Astrocyte of the hippocampus (primary cell): ENCODE measurements at places on chromosomes 6 and 20.

DNA sequence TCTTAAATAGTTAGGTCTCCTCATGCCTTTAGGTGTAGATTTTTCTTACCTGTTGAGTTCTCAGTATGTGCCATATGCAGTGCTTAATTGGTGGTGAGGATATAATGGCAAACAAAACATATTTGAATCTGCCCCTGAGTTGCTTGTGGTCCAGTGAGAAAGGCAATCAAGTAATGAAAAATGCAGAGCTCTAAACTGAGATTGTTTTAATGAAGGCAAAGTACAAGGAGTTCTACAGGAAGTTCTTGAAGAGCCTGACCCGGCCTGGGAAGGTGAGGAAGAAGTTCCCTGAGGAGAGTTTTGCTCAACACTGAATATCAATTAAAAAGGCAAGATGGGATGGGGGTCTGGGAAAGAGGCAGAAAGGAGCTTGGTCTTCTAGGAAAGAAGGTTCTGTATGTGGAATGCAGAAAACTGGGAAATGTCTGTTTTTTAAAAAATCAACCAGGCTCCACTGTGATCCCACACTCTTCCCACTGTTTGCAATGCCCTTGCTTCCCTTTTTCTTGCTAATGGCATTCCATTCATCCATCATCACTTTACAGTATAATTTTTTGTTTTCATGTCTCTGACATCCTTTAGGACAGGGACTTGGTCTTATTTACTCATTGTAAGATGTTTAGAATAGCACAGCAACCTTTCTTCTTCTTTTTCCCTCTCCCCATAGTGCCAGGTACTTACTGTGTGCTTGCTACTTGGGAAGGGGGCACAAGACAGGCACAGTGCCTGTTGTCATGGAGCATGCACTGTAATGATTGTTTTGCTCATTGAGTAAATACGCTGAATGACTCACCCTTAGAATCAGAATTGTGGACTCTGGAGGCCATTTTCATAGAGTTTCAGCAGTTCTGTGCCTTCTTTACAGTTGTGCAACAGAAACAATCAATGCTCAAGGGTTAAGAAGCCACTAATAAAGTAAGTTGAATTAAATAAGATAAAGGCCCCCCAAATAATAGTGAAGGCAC lies 64.3 kb downstream of the ANKS1A start:
- peak; percentile 80 for DNase-seq

- no peak for DNase-seq
Observed at GRCh38 chr20:49693435-49694171, 20.1 kb downstream of the B4GALT5 start.

DNA sequence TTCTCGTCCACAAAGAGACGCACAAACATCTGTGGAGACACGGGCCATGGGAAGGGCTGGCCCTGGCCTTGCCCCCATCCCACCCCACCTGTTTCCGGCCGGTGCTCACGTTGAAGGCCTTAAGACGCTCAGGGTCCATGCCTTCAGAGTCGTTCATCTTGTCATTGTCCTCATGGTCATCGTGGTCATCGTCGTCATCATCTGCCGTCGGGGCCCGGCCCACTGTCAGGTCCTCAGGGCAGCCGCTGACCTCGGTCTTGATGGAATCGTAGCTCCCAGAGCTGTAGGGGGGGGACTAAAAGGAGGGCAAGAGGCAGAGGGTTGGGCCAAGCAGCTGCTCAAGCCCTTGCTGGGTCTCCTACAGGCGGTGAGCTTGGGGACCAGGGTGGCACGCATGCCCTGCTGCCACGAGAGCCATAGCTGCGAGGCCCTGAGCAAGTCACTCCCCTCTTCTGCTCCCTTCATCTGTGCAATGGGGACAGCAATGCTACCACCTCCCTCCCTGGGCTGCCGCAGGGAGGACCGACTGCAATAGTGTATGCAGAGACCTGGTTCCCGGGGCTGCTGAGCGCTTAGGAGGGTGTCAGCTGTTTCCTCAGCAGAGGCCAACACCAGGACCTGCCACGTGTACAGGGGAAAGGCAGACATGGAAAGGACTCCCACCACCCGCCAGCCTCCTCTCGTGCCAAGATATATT lies 95.5 kb downstream of the ASXL1 start:
- DNase-seq = no peak

- DNase-seq = no peak
Observed at GRCh38 chr20:39492223-39492797, 530.2 kb downstream of the DHX35 start.

- peak; percentile 35 for DNase-seq
Observed at GRCh38 chr6:147142684-147143245, 61.5 kb upstream of the STXBP5 start.

- DNase-seq = no peak
Observed at GRCh38 chr20:36390719-36391415, 84.7 kb downstream of the DLGAP4 start.

GRCh38 chr6:35046103-35046502 lies 95.0 kb downstream of the TCP11 start:
- DNase-seq = peak; percentile 63

DNA sequence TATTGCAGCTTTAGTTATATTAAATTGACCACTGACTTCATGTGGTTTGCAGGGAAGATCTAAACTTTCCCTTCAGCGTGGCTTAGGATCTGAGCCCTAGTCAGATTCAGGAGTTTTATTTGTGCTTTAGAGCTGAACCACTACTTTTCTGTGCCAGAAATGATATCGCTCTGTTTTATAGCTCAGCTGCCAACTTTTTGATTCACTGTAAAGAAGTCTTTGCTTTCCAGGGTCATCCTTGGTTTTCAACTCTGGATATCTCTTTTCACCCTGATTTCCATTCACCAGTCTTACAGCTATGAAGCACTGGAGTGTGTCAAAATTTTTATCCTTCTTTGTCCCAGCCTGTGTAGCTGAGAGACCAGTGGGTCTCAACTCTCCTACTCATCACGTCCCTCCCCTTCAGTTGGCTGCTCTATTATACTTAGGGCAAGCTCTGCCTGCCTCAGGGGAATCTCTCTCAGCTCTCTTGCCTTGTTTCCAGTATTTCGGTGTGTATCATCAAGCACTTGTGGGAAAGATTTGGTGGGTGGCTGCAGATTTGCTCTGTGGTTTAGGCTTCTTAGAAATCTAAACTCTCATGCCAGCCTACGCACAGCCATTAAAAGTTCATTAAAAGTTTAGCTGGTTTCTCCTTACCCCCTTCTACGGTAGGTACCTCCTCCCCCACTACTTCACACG lies 425.5 kb downstream of the TENT5A start:
- peak; percentile 4 for DNase-seq

- no peak for DNase-seq
Observed at GRCh38 chr6:113597231-113597583, 259.9 kb upstream of the MARCKS start.

DNA sequence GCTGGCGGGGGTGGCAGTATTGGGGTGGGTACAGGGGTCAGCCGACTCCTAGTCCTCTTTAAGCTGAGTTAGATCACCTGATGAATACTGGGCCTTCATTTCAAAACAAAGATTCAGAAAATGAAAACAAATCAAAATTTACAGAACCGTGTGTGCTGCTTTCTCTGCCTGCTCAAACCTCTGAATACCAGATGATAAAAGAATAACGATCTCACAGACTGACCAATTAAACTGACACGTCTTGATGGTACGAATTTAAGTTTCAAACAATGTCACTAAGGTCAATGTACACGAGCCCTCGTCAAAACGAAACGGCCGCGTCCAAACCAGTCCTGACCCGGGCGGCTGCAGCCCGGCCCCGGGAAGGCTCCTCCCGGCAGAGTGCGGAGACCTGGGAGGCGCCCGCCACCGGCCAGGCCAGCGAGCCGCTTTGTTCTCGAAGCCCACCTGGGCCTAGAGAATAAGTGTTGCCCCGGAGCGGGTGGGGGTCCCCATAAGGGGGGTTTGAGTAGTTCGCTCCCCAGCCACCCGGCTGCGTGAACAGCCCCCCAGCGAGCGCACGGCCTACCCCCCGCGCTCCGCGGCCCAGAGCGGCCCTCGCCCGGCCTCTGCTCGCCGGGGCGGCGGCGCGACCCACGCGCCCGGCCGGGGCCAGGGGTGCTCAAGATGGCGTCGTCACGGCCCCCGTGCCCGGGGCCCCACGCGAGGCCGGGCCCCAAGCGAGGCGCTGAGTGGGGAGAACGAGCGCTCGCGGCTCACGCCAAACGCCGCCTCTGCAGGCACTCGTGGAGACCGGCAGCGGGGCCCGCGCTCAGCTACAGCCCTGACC lies 728 bp downstream of the PSMA7 start:
- peak; percentile 47 for DNase-seq

DNA sequence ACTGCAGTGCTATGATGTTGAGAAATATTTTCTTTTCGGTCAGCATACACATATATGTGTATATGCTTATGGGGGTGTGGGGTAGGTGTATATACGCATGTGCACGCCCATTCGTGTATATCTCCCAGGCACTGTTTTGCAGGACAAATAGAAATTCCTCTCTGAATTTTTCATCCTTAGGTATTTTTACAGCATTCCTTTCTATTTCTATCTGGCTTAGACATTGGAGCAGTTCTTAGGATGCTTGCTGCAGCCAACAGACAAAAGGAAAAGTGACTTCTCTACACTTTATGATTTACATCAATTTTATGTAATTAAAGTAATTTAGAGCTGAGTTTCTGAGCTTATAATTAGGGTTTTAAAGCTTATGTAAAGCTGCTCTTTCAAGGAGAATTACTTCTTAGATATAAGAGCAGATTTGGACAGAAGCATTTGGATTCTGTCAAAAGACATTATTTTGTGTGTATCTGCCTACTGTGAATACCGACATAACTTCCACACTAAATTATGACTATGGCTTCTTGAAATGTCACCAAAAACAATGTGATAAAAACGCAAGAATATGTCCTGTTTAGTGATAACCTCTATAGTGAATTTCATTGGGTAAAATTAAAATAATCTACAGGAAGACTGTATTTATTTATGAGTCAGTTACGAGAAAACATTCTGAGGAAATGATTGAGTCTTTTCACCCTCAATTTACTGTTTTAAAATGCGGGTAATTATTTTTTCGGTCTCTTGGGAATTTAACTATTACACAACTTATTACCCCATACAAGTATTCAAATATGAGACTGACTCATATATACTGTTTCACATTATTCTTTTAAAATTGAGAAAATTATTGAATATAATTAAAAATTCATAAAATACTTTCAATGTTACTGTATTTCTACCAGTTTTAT lies 21.3 kb upstream of the CEP43 start:
- DNase-seq = no peak

DNA sequence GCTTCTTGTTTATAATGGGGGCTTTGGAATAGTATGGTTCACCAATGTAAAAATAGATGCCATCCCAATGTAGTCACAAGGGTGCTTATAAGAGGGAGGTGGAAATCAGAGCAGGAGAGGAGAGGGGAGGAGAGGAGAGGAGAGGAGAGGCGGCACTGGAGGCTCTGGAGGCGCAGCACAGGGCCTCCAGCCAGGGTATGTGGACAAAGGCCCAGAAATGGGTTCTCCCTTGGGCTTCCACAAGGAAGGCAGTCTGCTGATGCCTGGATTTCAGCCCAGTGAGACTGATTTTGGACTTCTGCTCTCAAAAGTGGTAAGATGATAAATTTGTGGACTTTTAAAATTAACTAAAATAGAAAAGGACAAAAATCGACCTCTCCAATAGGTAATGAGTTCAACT lies 116.8 kb downstream of the RNASET2 start:
- no peak for DNase-seq

GRCh38 chr6:113127786-113128419 lies 729.2 kb upstream of the MARCKS start:
- no peak for DNase-seq

- no peak for DNase-seq
Observed at GRCh38 chr6:137911675-137912191, 44.7 kb downstream of the TNFAIP3 start.

- DNase-seq = no peak
Observed at GRCh38 chr20:21796059-21796458, 90.6 kb downstream of the PAX1 start.

GRCh38 chr6:14863902-14864850 lies 381.7 kb upstream of the JARID2 start:
- no peak for DNase-seq

- no peak for DNase-seq
Observed at GRCh38 chr20:38804682-38805501, 605 bp upstream of the PPP1R16B start.

GRCh38 chr6:148345176-148345575 lies 2.5 kb downstream of the SASH1 start:
- no peak for DNase-seq

- no peak for DNase-seq
Observed at GRCh38 chr6:17291778-17292177, 10.6 kb downstream of the RBM24 start.

- DNase-seq = no peak
Observed at GRCh38 chr6:162845972-162846371, 118.2 kb downstream of the PACRG start.

- no peak for DNase-seq
Observed at GRCh38 chr6:166245148-166245547, 63.0 kb downstream of the PRR18 start.

GRCh38 chr20:63158352-63158751 lies 57.6 kb downstream of the YTHDF1 start:
- no peak for DNase-seq

GRCh38 chr6:39934131-39934757 lies at the start of gene MOCS1:
Gene MOCS1 (minus strand): TSS chr6:39934462. CDS start chr6:39934417, 45 bp downstream.
- peak; percentile 83 for DNase-seq

DNA sequence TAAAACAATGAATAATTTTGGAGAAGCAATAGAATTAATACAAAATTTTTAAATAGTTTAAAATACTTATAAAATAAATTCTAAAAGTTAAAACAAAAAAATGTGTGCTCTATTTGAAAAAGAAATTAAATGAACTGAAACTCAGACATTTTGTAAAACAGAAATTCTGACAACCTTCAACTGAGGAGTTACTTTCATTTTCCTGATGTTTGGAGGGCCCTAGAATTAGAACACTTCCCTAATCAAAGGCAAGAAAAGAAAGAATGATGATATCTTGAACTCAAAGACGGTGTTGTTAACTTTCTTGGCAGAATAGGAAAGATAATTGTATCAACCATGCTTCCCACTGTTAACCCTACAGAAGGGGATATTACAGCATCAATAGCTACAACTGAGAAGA lies 27.9 kb downstream of the SNX14 start:
- no peak for DNase-seq

- peak; percentile 84 for DNase-seq
Observed at GRCh38 chr6:26032340-26033084, 54.7 kb upstream of the HFE start.

DNA sequence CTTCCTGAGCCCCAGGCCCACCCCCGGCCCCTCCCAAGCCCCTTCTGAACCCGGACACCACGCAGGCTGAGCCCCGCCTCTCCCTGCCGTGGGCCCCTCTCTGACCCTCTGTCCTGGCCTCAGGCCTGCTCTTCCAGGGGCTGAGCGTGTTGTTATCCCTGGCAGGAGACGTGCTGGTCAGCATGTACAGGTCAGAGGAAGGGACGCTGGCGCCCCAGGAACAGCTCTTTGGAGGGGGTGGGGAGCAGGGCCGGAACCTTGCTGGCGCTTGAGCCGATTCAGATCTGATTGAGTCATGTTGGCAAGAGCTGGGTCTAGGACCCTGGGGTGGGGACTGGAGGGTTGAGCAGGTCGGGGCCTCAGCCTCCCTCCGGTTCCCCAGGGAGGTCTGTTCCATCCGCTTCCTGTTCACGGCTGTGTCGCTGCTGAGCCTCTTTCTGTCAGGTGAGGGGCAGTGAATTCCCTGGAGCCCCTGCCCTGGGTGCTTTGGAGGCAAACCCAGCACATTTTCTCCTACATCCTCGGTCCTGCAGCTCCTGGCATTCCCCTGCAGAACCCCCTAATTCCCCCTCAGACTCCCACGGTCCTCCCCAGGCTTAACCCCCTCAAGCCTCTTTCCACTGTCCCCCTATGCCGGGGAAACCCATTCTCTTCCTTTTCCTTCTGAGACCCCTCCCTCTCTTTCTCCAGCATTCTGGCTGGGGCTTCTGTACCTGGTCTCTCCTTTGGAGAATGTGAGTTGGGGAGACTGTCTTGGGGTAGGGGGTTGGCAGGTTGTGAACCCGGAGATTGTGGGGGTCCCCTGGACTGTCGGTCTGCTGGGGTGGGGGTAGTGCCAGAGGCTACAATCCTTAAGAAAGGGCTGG lies 2.0 kb downstream of the SPAG4 start:
- DNase-seq = peak; percentile 72
